ENCODE measurements at places on chromosomes 2 and 18.

DNA sequence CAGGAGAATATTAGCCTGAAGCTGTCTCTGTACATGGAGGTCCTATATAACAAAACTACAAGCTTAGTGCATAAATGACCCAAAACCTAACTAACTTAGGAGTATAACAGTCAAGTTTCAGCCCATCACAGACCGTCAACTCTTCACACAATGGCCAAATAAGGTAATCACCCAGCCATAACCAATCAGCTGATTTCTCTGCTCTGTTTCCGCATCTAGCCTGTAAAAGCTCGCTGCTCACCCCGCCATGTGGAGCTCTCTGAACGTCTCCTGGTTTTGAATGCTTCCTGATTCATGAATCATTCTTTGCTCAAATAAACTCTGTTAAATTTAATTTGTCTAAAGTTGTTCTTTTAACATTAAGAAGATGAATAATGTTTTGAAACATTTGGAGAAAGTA, 593.6 kb downstream of the TMX3 start:
- DNase-seq = no peak

DNA sequence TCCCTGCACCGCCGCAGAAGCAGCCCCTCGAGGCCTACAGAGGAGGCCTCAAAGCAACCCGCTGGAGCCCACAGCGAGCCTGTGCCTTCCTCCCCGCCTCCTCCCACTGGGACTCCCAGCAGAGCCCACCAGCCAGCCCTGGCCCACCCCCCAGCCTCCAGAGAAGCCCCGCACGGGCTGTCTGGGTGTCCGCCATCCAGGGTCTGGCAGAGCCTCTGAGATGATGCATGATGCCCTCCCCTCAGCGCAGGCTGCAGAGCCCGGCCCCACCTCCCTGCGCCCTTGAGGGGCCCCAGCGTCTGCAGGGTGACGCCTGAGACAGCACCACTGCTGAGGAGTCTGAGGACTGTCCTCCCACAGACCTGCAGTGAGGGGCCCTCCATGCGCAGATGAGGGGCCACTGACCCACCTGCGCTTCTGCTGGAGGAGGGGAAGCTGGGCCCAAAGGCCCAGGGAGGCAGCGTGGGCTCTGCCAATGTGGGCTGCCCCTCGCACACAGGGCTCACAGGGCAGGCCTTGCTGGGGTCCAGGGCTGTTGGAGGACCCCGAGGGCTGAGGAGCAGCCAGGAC, 31.2 kb downstream of the GPC1 start:
- no peak for DNase-seq

GRCh38 chr18:23115683-23116096, 19.6 kb upstream of the CABLES1 start:
- DNase-seq = no peak

DNA sequence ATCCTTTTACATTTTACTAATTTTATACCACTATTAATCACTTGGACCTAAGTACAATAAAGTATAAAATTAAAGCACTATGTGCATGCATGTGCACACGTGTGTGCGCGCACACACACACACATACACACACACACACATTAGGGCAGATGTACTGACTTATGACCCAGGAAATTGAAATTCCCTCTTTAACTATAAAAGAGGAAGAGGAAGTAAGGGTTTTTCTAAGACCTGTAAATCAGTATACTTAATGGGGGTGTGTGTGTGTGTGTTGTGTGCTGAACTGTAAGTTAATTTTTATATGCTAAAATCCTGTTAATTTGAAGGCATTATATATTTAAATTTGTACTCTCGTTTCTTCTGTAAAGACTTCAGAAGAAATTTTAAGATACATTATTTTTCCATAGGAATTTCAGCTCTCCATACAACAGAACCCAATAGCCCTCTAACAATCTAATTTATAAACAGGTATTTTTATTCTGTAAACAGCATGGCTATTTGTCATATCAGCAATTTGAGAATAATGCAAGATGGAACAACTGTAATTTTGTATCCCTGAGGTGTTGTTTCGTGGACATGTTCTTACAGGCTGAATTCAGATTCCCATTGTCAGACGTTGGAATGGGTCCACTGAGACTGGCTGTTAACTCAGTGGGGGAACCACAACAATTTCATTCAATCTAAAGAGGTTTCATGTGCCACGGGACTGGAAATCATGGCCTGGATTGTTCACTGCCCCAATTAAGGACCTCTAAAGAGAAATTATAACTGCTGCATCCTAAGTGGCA, 90.9 kb downstream of the PLA2R1 start:
- no peak for DNase-seq

DNA sequence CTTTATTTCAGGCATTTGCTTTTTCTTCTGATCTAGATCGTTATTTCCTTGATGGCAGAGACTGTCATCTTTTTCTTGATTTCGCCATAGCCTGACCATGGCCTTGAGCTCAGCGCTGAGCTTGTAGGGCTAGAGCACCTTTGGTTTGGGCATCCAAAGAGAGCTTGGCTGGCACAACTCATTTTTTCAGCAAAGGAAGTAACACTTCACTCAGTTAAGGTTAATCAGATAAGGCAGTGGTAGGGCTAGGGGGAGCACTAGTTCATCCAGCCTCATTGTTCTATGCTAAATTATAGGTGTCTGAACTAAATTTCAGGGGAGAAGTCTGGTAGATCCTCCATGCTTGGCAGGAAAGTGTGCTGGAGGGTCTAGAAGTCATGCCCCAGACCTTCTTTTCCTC, 125.0 kb downstream of the SETBP1 start:
- peak; percentile 31 for DNase-seq

DNA sequence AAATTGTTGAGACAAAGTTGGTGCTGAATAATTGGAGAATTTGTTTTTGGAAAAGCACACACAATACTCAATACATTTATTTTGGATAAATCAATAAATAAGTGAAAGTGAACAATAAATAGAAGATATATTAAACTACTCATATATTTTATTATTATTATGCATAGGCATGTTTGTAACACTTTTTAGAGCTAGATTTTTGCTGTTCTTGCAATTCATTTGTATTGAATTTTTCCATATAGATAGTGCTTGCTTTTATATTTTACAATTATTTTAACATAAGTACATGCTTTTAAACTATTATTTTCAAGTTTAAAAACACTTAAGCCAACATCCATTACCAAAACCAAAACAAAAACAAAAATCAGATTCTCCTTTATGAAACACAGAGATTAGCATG, 43.9 kb downstream of the BAZ2B start:
- no peak for DNase-seq

DNA sequence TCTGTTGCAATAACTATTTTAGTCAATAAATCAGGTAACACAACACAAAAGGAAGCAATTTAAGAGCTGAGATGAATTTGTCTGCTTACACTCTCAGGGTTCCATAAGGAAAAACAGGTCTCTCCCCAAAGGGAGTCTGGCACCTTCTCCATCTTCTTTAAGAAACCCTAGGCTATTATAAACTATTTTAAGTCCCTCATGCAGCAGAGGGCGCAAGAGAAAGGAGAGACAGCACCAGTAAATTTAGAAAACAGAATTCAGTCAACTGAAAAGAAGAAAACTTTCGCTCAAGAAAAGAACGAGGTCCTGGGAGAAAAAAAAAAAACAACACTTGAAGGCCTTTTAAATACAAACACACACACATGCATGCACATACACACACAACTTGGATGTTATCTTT, 19.1 kb downstream of the SULT1C4 start:
- DNase-seq = no peak

DNA sequence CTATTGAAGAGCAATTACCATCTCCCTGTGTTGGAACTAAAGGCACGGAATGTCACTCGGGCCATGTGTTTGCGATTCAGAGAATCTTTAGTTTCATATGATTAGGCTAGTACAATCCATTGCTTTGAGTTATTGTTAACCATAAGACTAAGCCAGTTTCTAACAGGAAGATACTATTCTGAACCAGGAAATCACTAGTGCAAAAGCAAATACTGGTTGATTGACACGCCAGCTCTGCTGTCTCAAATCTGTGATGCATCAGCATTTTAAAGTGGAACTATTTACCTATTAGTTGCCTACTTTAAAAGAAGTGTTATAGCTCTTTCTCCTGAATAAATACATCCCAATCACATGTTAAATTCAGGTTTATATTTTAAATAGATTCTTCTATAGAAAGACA, 61.9 kb downstream of the AFTPH start:
- no peak for DNase-seq
